Activated CD8-positive, alpha-beta T cell treated with anti-CD3 and anti-CD28 coated beads for 36 hours (primary cell): ENCODE measurements at places on chromosomes 1 and 21. TPM values are rescaled to one million over a fixed set of nuclear protein-coding genes. Genes with fewer than 3 reads are reported as not detected.
A peak's percentile ranks its signal among the peaks of the same experiment; 100 is the strongest.

DNA sequence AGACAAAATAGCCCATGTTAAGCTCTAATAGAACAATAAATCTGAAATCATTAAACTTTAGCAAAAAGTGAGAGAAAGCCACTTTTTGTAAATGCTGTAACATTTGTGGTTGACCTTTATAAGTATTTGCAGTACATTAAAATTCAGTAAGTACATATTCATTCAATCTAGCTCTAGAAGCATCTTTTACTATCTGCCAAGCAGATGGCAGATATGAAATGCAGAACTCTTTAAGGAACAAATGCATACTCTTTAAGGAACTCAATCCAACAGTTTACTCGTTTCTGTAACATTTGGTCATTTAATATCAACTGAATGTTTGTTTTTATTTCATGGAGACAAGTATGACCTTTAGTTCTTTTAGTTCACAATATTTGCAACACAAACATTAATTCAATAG lies 150.1 kb downstream of the APP start:
- DNase-seq, result no peak

GRCh38 chr1:89262643-89263042 lies 10.0 kb downstream of the GBP5 start:
- DNase-seq, result no peak

DNA sequence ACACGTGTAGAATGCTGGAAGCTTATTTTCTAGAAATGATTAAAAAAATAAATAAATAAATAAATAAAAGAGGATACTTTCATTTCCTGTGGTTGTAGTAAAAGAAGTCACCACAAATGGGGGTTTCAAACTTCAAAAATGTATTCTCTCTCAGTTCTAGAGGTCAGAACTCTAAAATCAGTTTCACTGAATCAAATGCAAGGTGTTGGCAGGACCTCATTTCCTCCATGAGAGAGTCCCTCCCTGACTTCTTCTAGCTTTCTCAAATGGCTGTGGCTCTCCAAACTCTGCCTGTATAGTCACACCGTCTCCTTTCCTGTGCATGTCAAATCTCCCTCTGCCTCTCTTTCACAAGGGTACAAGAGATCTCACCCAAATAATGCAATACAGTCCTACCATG lies 312.6 kb upstream of the CXADR start:
- no peak for DNase-seq

ZMYND12 gene
- total RNA-seq, result 1.4 TPM

- no peak for DNase-seq
These were observed 1.2 kb upstream of the PIK3C2B start for GRCh38 chr1:204495777-204496176.

GRCh38 chr1:205493241-205494085 lies 11.0 kb upstream of the CDK18 start:
- DNase-seq, result peak; percentile 45

GRCh38 chr1:966135-966703 lies at the start of gene PLEKHN1:
PLEKHN1 (plus strand) TSS chr1:966482; CDS start chr1:966532, 50 bp downstream.
- peak; percentile 77 for DNase-seq

DNA sequence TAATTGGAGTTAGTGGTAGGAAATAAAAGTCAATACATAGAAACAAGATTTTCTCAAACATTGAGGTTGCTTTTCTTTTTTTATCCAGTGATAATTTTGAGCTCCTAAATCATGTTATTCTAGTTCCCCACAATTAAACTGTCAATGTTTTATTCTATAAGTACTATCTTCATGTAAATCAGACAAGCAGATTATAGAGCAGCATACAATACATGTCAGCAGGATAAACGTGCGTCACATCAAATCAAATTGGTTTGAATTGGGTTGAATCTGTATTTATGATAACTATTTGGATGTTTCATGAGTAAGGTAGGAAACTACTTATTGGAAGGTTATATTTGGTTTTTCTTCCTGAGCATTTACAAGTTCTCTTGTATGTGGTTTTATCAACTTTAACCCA lies 2028.7 kb downstream of the NCAM2 start:
- no peak for DNase-seq

DNA sequence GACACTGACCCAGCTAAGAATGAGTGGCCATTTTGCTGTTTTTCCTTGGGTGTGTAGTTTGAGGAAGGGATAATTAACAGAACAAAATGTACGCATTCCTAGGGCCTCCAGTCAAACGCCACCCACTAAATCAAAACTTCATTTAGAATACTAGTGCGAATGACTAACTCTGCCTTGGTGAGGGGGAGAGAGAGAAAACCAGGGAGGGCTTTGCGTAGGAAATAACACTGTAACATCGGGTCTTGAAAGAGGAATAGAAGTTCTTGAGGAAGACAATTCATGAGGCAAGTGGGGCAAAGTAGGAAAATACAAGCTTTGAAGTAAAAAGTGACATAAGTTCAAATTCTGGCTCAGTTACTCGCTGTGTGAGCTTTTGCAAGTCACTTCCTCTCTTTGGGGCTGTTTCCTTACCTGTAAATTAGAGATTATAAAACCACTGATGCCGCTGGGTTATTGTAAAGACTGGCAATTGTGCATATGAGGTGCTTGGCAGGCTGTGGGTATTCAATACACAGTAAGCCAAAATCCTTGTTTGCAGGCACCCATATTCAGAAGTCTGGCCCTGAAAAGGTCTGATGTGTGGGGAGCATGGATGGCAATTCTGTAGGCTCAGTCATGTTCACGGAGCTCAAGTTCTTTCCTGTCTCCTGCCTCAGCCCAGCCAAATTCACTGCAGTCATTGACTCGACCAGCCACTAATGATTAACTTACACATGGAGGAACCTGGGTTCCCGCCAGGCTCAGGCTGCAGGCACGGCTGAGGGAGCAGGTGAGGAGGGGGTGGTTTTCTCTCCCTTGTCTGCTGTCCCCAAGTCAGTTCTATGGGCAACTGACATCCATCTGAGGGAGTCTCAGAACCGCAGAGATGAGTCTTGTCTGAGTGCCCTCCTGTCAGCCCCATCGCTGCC lies 140.3 kb upstream of the CSF3R start:
- DNase-seq, result no peak

AMY1C gene
- total RNA-seq, result not detected

TMEM69 gene
- 35.7 TPM for total RNA-seq

ODF2L gene
- 23.8 TPM for total RNA-seq

GRCh38 chr1:36257375-36257767 lies 33.1 kb downstream of the THRAP3 start:
- peak; percentile 30 for DNase-seq

DNA sequence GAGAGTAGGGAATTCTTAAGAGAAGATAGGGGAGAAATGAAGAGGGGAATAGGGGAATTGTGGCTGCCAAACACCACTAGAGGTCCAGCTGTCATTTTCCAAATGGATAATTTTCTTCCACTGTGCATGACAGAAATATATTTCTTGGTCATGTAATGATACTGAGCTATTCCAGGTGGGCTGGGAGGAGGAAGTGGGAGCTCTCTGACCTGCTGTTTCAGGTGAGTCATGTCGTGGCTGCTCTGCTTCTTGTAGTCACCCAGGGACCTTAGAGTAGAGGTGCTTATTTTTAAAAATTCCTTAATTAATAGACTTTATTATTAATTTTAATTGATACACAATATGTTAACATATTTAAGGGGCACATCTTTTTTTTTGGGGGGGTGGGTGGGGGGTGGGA lies 11.9 kb downstream of the PDE4B start:
- DNase-seq, result no peak

- peak; percentile 80 for DNase-seq
These were observed 42.1 kb upstream of the ZNF496 start for GRCh38 chr1:247373721-247374141.

DNA sequence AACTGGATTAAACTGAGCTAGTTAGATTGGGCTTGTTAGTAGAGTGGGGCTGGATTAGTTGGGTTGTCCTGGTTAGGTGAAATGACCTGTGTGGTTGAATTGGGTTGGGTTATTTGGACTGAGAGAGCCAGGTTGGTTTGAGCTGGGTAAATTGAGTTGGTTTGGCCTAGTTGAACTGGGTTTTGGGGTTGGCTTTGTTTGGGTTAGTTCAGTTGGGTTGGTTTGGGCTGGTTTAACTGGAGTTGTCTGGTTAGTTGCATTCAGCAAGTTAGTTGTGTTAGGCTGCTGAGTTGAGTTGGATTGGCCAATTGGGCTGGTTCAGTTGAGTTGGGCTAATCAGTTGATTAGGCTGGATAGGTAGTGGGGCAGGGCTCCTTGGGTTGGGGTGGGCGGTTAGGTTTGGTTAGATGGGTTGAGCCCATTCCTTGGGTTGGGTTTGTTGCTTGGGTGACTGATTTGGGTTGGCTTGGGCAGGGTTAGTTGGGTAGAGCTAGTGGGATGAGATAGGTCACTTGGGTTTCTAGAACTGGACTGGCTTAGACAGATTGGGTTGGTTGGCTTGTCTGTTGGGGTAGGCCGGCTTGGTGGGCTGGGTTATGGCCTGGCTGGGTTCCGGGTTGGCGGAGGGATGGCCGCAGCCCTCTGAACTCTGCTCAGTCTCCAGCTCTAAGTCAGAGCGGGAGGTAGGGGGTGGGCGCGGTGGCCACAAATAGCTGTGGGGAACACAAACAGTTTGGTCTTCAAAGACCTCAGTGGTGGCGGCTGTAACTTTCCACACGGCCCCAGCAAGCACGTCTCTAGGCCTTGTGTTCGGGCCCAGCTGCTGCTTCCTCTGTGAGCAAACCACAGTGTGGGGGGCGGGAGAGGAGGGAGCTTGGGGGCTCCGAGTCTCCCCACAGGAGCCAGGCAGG lies 67.2 kb upstream of the RUNX3 start:
- DNase-seq, result peak; percentile 99

DNA sequence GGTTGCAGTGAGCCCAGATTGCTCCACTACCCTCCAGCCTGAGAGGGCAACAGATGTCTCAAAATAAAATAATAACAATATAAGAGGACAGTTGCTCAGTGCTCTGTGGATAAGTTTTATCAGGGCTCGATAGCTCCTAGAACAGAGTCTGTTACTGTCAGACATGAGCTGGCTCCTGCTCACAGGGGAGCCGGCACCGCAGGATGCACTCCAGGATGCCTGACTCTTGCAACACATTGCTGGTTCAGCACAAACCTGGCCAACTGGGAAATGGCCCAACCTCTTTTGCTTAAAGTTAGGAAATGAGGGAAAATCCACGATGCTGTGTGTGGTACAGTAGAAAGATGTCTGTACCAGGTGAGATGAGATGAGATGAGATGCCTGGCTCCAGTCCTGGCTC lies 5.8 kb upstream of the CTSE start:
- DNase-seq, result no peak

DNA sequence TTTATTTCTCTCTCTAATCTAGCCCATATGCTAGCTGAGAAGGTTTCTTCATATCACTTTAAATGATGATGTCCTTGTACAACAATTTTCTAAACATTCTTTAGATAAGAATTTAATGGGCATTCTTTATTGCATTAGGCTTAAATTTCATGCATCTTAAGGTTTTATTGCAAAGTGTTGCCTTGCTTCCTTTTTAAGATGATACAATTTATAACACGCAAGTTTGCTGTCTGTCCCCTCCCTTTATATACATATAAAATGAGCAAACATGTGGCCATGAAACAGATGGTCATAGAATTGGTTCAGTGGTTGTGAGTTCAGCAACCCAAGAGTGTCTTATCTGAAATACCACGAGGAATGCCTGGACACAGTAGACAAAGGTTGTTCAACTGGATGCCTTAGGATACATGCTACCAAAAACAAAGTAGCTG lies 12.1 kb downstream of the NBPF3 start:
- DNase-seq, result no peak

OR10T2 gene
- total RNA-seq, result not detected

DNA sequence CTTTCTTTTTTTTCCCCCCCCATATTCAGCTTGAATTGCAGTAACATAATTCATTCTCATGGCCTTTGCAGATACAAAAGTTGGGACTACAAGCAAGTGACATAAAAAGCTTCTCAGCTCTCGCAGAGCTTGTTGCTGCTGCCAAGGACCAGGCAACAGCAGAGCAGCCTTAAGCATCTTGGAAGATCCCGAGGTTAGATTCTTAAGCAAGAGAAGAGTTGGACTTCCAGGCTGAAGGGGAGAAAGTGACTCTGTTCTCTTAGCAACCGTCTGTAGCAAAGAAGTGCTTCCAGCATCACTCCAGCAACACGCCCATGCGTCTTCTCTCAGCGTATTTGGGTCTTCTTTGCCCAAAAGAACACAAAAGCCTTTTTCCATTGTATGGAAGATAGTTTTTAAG lies 20.7 kb downstream of the AGT start:
- DNase-seq, result no peak

DNA sequence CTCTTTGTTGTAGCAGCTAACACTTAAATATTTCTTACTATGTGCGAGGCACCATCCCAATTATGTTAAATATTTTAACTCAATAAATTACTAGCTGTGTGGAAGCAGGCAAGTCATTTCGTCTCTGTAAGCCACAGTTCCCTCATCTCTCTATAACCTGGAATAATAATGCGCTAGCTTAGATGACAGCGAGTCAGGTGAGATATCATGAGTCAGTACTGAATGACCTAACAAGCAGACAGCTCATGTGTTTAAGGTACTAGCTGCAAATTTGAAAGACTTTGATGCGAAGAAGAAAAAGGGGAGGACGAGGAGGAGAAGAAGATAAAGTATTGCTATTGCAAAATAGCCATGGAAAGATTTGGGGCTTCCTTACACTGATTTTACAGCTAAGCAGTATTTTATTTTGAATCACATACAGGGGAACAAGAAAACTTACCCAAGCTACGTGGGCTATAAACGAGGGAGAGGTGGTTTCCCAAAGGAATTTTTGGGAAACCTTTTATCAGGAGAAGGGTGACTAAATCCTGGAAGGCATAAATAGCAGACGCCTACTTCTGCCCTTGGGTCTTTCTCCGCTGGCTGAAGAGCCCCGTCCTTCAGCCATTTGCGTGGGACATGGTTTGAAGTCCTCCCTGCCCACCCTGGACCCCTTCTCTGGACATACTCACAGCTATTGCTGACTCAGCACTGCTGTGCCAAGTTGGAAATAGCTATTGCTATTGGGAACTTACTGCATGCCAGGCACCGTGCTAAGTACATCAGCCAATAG lies 8.9 kb downstream of the CITED4 start:
- no peak for DNase-seq

C2CD4D gene
- total RNA-seq, result 1.3 TPM

VTCN1 gene
- total RNA-seq, result not detected

UAP1 gene
- total RNA-seq, result 37.9 TPM

DNA sequence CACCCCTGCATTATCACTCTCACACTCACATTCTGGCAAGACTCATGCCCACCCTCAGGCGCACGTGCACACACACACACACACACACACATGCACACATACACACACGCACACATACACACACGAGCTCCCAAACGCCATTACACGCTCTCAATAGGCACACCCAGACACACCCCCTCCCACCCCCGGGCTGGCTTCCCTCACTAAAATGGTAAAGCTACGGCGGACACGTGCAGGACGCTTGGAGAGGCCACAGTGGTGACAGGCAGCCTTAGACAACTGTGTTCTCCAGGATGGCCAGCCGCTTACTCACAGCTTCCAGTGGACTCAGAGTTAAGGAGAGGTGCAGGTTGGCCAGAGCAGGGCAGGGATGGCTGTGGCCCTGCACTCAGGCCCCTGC lies 10.1 kb downstream of the MATN1 start:
- DNase-seq, result no peak

DNA sequence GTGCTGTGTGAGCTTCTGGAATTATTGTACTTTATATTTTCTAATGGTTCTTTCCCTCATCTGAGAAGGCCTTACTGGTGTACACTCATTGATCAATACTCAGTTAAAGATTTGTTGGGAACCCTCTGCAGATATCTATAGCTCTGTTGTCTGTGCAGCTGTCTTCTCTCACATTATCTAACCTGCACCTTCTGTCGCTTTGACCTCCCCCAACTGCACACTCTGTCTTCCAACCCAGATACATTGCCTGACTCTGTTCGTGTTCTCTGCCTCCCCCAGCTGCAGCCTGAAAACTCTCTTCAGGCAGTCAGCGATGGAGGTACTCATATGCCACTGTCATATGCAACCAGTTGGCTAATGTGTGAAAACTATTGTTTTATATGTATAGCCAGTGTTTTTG lies 334.3 kb downstream of the NCAM2 start:
- DNase-seq, result no peak

- DNase-seq, result peak; percentile 50
These were observed 273.8 kb downstream of the KCNJ6 start for GRCh38 chr21:37642493-37642892.
